ENCODE measurements at places on chromosomes 1 and 21.

GRCh38 chr1:230277201-230278025, 148.7 kb downstream of the PGBD5 start:
- no peak for DNase-seq

DNA sequence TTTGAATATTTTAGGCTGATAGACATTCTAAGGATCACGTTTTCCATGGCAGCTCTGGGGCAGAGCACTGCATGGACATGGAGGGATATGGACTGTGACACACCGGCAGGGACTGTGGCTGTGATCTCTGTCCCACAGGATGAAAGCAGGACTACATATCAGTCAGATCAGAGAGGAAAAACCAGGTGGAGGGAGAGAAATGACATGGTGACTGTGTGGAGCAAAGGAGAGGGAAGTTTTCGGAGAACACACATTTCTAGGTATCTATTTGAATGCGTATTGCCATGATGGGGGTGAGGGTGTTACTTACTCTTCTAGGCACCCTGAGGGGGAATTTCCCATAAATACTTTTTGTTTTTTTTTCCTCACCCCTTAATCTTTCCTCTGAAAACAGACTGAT, 3.2 kb upstream of the CD1C start:
- no peak for DNase-seq

- no peak for DNase-seq
These were observed 6.7 kb downstream of the ADIPOR1 start for GRCh38 chr1:202951437-202951836.

DNA sequence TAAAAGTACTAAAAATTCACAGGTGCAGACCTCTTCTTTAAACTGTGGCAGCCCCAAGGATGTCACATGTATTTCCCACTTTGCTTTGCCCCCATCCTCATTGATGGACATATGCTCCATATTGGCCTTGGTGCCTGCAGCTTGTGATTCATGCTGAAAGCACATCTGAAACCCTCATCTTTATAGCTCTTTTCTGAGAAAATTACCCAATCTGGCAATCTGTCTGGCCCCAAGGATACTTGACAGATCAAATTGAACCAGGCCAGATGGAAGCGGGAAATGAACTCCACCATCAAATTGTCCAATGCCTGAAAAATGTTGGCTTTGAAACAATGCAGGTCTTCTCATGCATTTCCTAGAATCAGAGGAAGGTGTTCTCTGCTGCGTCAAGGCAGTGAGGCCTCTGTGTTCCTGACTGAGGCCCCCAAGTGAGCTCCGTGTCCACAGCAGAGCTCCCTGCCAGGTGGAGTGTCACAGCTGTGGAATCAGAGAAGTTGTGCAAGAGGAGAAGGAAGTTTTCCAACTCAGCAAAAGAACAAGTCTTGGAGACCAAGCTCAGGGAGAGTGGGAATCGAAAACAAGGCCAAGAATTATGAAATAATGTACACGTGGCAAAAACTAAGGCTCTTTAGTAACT, 323.7 kb downstream of the PLPP3 start:
- no peak for DNase-seq

DNA sequence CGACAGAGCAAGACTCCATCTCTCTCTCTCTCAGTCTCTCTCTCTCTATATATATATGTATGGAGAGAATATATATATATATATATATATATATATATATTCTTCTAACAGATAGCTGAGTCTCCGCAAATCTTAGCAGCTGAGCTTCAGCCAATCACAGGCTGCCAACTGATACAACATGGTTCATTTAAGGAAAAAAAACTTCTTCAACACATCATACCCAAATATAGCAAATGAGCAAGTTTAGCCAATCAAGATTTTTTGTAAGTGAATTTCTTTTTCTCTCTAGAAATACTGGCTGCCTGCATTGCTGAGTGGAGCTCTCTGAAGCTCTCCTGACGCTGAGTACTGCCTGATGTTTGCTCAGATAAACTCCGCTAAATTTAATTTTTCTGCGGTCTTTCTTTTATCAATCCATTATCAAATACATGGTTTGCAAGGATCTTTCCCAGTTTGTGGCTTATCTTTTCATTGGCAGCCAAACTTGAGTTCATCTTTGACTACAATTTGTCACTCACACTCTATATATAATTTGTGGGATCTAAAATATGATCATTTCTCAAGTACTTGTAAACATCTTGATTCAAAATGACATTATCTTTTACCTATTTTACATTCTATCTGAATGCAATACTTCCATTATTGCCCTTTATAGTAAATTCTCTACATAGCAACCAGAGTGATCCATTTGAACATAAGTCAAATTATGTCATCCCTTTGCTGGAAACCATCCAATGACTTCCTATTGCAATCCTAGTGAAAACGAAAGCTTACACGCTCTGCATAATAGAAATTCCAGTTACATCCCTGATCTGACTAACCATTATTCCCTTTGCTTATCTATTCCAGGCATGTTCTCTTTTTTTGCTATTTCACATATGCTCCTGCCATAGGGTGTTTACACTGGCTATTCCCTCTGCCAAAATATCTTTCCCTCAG, 2131.7 kb downstream of the MRPL39 start:
- no peak for DNase-seq

GRCh38 chr1:245406426-245406825, 251.6 kb downstream of the KIF26B start:
- DNase-seq, result no peak

DNA sequence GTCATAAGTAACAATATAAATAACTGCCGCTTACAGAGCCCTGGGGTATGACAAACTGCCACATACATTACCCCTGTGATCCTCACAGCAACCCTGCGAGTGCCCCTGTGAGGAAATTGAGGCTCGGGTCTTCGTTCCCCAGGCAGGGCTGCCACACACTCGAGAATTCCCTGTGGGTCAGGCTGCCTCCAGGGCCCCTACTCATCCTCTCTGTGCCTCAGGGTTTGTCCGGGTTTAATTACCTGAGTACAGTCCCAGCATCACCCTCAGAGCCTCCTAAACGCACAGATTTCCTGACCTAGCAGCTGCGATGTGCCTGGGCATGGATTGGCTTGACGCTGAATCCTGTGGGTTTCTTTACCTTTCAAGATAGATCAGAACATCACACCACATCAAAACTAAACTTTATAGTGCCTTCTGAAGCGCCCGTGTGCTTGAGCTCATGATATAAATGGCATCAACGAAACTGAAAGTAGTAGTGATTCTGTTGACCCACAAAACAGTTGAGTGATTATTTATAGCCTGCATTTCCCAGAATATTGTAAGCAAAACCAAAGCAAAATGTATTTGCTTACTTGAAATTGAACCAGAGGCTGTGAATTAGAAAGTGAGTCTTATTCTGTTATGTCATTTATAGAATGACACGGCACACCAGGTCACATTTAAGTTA, 14.0 kb downstream of the SLC37A1 start:
- DNase-seq, result no peak

- no peak for DNase-seq
These were observed 26.3 kb downstream of the RGS8 start for GRCh38 chr1:182658055-182658454.

GRCh38 chr1:188043536-188044245, 1214.9 kb downstream of the PLA2G4A start:
- no peak for DNase-seq

- no peak for DNase-seq
These were observed 749 bp downstream of the EXOSC10 start for GRCh38 chr1:11098931-11099309.

DNA sequence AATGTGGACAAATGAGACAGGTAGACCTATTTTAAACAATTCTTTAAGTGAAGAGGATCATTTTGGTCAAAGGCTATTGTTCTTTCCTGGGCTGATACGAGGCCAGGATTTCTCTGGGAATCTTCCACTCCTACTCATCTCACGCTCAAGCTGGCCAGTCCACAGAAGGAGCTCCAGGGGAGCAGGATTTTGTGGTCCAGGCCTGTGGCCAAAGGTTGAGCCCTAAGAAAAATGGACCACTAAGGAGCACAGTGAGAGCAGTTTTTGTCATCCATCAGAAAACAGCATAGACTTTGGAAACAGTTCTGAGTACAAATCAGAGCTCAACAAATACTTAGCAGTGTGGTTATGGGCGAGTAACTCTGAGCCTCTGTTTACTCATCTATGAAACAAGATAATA, 260.2 kb upstream of the RUNX1 start:
- DNase-seq, result no peak

DNA sequence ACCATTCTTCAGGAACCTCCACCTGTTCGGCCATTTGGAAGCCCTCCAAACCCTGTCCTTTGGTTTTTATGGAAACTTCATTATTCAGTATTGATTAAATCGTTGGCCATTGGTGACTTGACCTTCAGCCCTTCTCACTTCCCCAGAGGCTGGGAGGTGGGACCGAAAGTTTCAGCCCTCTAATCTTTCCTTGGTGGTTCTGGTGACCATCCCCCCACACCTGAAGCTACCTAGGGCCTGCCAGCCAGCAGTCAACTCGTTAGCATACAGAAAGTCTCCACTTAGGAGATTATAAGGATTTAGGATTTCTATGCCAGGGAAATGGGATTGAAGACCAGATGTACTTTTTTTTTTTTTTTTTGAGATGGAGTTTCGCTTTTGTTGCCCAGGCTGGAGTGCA, 6.7 kb downstream of the DHX9 start:
- DNase-seq, result no peak

GRCh38 chr1:117660271-117660965, 54.6 kb downstream of the TENT5C start:
- DNase-seq, result no peak

GRCh38 chr21:46472246-46472645, 13.6 kb downstream of the DIP2A start:
- DNase-seq, result no peak

GRCh38 chr1:234763910-234764309, 153.9 kb upstream of the IRF2BP2 start:
- DNase-seq, result no peak

- DNase-seq, result peak; percentile 85
These were observed 35.2 kb downstream of the TGFB2 start for GRCh38 chr1:218380125-218380977.

DNA sequence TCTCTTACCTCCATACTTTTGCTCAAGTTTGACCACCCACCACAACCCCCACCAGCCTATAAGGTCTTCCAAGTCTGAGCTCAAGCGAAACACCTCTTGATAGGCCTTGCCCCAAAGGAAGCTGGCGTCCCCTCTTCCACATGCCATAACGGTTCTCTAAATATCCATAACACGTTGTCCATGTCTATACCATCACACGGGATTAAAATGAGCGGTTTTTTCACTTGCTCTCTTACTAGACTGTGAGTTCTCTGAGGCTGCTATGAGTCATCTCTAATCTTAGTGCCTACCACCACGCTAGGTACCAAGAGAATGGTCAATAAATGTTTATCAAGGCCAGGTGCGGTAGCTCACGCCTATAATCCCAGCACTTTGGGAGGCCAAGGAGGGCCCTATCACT, 41.0 kb downstream of the WASF2 start:
- DNase-seq, result no peak

- DNase-seq, result peak; percentile 2
These were observed 697 bp upstream of the C21orf91 start for GRCh38 chr21:17819877-17820229.

DNA sequence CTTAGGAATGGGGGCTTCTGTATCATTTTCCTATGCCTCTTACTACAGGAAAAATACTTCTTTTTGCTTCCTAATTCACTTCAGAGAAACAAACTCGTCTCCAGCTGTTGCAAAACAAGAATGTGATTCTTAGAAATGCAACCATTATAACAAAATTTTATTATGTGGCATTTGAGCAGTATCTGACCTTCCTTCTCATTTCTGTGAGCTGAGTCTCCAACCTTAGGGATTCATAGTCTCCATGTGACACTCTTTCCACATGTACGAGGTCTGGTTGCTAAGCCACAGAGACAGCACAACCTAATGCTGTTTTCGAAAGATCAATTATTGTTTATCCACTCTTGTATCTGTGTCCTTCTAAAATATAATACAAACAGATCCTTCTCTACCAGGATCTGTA, 75.3 kb upstream of the RGS4 start:
- no peak for DNase-seq

GRCh38 chr1:232421143-232421796, 208.7 kb downstream of the SIPA1L2 start:
- DNase-seq, result no peak

DNA sequence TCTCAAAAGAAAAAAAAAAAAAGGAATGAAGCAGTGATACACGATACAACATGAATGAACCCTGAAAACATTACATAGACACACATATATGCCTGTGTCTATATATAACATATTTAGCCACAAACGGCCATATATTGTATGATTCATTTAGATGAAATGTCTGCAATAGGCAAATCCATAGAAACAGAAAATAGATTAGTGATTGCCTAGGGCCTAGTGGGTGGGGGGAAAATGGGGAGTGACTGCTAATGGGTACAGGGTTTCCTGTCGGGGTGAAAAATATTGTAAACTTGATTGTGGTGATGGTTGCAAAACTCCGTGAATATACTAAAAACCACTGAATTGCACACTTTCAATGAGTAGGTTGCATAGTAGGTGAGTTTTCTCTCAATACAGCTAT, 6.0 kb upstream of the H6PD start:
- no peak for DNase-seq

DNA sequence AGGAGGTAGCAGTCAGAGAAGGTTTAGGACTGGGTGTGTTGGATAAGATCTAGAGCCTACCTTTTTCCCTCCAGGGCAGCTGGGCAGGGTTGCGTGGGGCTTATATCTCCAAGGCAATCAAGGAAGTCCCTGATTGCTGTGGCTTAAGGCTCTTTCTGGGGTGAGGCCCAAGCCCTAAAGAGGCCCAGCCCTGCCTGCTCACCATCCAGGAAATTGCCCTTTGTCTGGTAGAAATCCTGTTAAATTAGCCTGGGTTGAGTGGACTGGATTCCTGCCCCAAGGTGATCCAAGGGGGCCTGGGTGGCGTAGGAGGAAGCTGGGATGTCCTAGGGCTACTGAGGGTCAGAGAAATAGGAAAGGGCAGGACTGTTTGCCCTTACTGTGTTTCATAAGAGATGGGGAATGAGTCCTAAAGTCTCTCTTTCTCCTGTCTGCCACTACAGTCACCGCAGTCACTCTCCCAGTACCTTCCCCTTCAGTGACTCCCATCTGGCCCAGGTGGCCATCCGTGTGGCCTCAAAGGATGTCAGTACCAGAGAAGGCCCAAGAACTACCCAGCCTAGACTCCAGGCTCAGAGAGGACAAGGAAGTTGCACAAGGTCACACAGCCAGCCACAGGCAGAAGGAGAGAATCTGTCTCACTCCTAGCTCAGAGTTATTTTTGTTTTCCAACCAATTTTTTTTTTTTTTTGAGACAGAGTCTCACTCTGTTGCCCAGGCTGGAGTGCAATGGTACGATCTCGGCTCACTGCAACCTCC, 25.8 kb downstream of the MFSD2A start:
- no peak for DNase-seq

DNA sequence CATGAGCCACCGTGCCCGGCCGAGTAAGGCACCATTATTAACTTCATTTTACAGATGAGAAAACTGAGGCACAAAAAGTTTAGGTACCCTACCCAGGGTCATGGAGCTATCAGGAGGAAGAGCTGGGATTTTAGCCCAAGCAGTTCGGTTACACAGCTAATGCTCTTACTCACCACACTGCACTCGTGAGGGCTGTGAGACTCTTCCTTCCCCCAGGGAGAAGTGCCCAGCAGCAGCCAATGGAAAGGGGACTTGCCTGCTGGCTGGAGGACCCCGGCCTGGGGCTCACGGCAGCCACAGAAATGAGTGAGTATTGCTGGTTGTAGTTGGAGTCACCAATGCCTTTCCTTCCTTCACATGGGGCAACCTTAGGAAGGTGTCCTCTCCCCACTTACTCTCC, 5.2 kb upstream of the CSF1 start:
- DNase-seq, result no peak
